NCI-H1105 (cell line): ENCODE measurements at places on chromosomes 12 and 14.

DNA sequence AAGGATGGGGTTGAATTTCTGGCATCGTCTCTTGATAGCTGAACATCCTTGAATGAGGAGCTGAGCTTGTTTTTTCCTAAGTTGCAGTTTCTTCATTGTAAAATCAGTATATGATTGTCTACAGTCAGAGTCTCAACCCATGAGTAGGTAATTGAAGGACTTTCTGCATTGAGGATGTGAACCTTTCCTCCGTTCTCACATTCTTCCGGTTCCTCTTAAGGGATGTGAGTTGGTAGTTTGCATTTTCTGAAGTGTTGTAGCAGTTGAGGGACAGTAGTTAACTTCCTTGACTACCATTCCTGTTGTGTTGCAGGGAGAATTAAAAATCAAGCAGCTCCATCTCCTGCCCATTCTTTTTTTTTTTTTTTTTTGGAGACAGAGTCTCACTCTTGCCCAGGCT lies 19.1 kb downstream of the TPCN1 start:
- no peak for DNase-seq

DNA sequence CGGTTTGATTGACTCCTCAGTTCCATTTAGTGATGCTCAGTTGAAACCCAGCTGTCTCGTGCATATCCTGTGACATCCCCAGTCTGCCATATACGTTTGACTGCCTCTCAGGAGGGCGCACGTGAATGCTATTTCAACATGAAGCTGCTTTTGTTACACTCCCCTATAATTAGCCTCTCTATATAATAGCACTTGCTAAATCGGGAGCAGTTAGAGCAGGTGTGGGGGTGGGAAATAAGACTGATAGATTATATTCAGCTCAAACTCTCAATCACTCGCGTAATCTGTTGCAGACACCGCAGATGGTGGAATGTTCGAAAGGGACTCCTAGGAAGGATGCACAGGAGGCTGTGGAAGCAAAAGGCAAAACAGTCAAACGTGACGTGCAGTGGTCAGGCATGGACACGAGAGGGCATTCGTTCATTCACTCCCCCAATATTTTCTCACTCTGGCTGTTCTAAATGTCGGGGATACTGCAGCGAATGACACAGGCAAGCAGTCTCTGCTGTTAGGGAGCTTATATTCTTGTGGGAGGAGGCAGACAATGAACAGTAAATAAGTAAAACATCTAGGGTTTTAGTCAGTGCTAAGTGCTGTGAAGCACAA lies 29.8 kb downstream of the KCNA1 start:
- peak; percentile 94 for DNase-seq

- no peak for DNase-seq
Observed at GRCh38 chr12:130640901-130641300, 75.2 kb downstream of the RIMBP2 start.

GRCh38 chr12:105822131-105823105 lies 316.3 kb downstream of the NUAK1 start:
- no peak for DNase-seq

- DNase-seq, result no peak
Observed at GRCh38 chr12:12537421-12537820, 25.2 kb downstream of the DUSP16 start.

- no peak for DNase-seq
Observed at GRCh38 chr14:99127651-99128167, 144.3 kb downstream of the BCL11B start.

DNA sequence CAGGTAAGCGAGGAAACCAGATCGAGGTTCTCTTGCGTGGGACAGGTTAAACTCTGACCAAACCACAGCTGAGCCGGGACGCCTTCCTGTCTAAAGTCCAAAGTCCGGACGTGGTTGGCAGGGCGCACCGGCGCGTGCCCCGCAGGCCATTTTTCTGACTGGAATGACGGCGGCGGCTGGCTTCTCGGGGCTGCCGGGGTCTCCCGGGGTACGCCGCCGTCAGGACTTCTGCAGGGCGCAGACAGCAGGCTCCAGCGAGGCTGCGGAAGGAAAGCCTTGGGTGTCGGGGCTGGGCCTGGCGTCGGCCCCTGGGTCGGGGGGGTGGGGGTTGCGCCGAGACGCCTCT lies 32.8 kb downstream of the MIA2 start:
- DNase-seq, result peak; percentile 73

DNA sequence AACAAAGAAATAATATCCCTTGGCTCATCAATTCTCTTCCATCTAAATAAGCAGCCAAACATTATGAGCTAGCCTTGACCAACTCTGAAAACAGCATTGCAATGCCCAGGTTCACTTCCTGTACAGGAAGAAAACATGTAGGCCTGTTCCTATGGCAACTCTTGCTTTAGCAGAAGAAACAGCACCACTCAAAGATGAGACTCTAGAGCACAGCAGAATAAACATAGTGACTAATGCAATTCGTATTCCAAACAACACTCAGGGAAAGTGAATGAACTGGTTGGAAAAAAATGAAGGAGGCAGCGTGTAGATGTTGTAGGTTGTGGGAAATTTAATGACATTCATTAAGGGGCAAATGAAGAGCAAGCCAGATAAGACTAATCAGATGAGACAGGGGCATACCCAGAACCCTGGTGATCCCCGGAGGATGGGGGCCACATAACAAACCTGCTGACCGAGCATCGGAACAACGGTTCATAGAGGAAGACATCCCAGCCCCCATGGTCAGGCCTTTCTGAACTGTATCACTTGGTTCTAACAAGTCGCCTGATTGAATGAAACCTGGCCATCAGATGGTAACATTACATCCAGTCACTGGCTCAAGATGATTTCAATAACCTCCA lies 9.0 kb downstream of the ARHGDIB start:
- no peak for DNase-seq

DNA sequence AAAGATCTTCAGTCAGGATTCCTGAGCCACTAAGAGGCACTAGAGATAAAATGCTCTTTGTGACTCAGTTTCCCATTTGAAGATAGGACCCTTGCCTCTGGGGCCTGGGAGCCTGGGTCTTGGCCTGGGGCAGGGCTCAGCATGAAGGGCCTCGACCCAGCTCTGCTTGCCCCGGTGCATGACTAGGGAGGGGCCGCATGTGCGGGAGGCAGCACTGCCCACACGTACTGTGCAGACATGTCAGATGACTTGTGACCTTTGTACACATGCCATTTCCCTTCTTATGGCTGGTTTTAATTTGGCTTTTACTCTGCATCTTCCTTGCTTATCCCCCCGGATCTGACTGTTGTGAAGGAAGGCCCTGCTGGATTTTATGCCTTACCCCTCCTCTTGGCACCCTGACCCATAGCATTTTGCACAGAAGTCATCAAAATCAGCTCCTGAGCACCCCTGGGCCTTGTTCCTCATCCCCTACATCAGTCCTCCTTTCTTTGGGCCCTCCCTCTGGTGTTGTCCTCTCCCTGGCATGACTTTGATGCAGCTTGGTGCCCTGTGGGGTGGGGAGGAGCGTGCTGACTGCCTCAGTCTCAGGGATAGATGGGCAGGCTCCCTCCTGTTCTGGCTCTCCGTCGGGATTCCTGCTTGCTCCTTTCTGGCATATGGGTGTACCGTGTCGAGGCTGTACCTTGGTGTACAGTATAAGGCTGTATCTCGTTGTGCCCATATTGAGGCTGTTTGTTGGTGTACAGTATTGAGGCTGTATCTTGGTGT lies 4.4 kb downstream of the CLSTN3 start:
- no peak for DNase-seq

DNA sequence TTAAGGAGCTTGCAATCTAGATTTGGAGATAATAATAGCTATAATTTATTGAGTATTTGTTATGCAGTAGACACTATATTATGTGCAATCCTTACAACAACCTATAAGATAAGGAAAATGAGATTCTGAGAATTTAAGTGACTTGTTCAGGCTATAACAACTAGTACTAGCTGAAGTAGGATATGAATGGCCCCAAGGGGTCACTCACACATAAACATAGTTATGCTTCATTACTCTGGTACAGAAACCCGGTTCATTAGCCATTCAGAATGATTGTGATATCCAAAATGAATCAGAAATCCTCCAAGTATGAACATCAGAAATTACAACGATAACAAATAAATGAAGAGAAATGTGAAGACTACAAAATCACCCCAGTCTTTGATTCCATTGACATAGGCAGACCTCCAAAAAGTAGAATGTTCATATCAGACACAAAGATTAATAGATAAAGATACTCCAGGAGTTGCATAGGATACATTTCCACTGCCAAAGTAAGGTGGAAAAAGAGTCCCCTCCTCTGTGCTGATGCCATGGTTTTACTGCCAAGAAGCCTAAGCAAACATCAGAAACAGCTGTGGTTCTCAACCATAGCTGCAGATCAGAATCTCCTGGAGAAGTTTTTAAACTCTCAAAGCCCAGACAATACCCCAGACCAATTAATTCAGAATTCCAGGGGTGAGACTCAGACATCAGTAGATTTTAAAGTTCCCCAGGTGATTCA lies 8.6 kb upstream of the NID2 start:
- no peak for DNase-seq

DNA sequence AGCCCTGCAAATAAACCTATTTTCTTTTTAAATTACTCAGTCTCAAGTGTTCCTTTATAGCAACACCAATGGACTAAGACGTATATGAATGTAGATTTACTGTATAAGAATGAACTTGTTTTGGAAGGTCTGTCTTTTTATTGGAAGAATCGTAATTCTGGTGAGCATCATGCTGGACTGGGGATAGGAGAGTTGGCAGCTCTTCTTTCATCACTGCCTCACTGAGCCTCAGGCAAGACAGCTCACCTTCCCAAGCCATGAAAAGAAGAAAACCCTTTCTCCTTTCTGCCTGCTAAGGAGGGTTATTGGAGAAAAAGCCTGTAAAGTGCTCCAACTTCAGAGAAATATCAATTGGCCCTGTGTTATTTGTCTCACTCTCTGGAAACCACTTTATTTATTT lies 9.1 kb upstream of the RNF34 start:
- DNase-seq, result no peak

DNA sequence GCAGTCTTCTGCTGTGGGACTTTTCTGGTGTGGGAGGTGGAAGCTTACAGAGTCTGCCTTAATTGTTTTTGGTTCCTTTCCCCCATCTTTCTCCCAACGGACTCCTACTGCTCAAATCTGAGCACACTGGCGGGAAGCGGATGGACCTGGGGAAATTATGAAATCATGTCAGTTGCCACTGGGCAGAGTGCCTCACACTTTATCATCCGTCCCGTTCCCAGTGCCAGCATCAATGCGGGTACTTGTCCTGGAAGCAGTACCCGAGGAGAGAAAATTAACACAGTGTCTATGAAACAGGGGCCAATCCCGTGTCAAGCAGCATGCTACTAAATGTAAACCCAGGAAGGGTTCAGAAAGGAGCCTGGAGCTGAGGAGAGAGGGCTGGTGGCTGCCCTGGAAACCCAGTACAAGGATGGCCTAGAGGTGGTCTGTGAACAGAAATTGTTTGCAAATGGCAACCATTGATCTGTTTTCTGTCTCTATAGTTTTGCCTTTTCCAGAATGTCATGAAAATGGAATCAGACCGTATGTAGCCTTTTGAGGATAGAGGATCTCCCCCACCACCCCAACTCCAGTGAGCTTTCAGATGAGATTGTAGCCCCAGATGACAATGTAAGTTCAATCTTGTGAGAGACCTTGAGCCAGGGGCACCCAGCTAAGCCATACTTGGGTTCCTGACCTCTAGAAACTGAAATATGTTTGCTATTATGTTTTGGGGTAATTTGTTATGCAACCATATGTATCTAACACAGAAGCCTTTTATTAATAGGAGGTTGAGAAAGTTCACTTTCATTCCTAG lies 908 bp upstream of the CDKL1 start:
- DNase-seq, result no peak

GRCh38 chr12:14454098-14454907 lies 88.8 kb downstream of the ATF7IP start:
- no peak for DNase-seq
